ENCODE measurements at places on chromosomes 4 and X. TPM values are rescaled to one million over a fixed set of nuclear protein-coding genes. Genes with fewer than 3 reads are reported as not detected.
A peak's percentile ranks its signal among the peaks of the same experiment; 100 is the strongest.

The TRPC5OS gene
- not detected for polyA plus RNA-seq

The MFSD8 gene
- 6.3 TPM for polyA plus RNA-seq

The BGN gene
- 58.8 TPM for polyA plus RNA-seq

The PLK4 gene
- polyA plus RNA-seq, result 0.68 TPM

The DOK7 gene
- 0.69 TPM for polyA plus RNA-seq

The MID2 gene
- 2.2 TPM for polyA plus RNA-seq

The TEC gene
- polyA plus RNA-seq, result 1.1 TPM

The ITIH6 gene
- polyA plus RNA-seq, result not detected

The FGA gene
- polyA plus RNA-seq, result 16,618 TPM

The ZNF674 gene
- 0.84 TPM for polyA plus RNA-seq

The ZNF718 gene
- 1.1 TPM for polyA plus RNA-seq

The TASL gene
- 0.38 TPM for polyA plus RNA-seq

The GPR82 gene
- 0.61 TPM for polyA plus RNA-seq

The NXF2 gene
- polyA plus RNA-seq, result not detected

The CENPI gene
- 0.21 TPM for polyA plus RNA-seq

The HPGD gene
- polyA plus RNA-seq, result 90.0 TPM

The MAGEA8 gene
- not detected for polyA plus RNA-seq

The PPP2R2C gene
- 0.01 TPM for polyA plus RNA-seq

The CENPVL3 gene
- not detected for polyA plus RNA-seq

GRCh38 chr4:101078950-101079349 is 268.4 kb downstream of the PPP3CA start:
- H3K4me1 ChIP-seq, result peaks cover 23% of the 10 kb centered on the region
- no peaks in the 10 kb centered on the region for H3K36me3 ChIP-seq
- DNase-seq, result no peak

- H3K27ac ChIP-seq, result no peak overlapping the region
- DNase-seq, result no peak
- no peaks in the 10 kb centered on the region for H3K4me1 ChIP-seq
- no peaks in the 10 kb centered on the region for H3K36me3 ChIP-seq
Observed at GRCh38 chr4:106582103-106582502, 213.5 kb upstream of the GIMD1 start.

- no peak overlapping the region for H3K4me3 ChIP-seq
- H3K4me1 ChIP-seq, result no peaks in the 10 kb centered on the region
- H3K27me3 ChIP-seq, result no peaks in the 10 kb centered on the region
Observed at GRCh38 chrX:66674506-66674905, 35.6 kb upstream of the EDA2R start.

GRCh38 chr4:119841361-119841760 is 212.8 kb upstream of the PDE5A start:
- no peak overlapping the region for H3K27ac ChIP-seq
- H3K4me1 ChIP-seq, result no peaks in the 10 kb centered on the region
- DNase-seq, result no peak
- no peaks in the 10 kb centered on the region for H3K36me3 ChIP-seq
- H3K4me3 ChIP-seq, result no peak overlapping the region
- H3K27me3 ChIP-seq, result no peaks in the 10 kb centered on the region

DNA sequence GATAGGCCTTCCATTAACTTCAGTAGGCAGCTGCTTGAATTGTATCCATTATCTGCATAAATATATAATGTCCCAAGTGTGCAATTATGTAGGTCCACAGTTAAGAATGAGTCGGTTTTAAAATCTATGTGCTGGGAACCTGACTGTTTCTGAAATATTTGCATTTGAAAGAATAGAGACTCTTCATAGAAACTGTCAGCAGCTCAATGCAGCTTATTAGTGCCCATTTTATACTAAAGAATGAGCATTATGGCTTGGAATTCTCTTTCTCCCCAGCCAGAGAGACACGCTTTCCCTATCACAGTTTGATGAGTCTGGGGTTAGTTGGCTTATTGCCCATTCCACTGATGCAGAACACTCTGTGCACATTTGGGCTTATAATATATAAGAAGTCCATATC is 202.0 kb upstream of the PCDH7 start:
- no peak overlapping the region for H3K4me3 ChIP-seq
- no peaks in the 10 kb centered on the region for H3K27me3 ChIP-seq
- no peaks in the 10 kb centered on the region for H3K36me3 ChIP-seq
- no peak overlapping the region for H3K27ac ChIP-seq

- H3K4me1 ChIP-seq, result no peaks in the 10 kb centered on the region
- no peak overlapping the region for H3K4me3 ChIP-seq
- H3K36me3 ChIP-seq, result no peaks in the 10 kb centered on the region
- no peaks in the 10 kb centered on the region for H3K27me3 ChIP-seq
Observed at GRCh38 chr4:8021796-8022195, 82.1 kb upstream of the AFAP1 start.

GRCh38 chr4:26441102-26441501 is 49.2 kb downstream of the CCKAR start:
- H3K4me1 ChIP-seq, result no peaks in the 10 kb centered on the region
- no peaks in the 10 kb centered on the region for H3K36me3 ChIP-seq
- no peaks in the 10 kb centered on the region for H3K27me3 ChIP-seq
- H3K4me3 ChIP-seq, result no peak overlapping the region

GRCh38 chr4:10157478-10158332 is 41.1 kb upstream of the WDR1 start:
- no peak overlapping the region for H3K4me3 ChIP-seq
- H3K36me3 ChIP-seq, result no peaks in the 10 kb centered on the region
- H3K4me1 ChIP-seq, result peaks cover 6% of the 10 kb centered on the region
- H3K27ac ChIP-seq, result no peak overlapping the region

DNA sequence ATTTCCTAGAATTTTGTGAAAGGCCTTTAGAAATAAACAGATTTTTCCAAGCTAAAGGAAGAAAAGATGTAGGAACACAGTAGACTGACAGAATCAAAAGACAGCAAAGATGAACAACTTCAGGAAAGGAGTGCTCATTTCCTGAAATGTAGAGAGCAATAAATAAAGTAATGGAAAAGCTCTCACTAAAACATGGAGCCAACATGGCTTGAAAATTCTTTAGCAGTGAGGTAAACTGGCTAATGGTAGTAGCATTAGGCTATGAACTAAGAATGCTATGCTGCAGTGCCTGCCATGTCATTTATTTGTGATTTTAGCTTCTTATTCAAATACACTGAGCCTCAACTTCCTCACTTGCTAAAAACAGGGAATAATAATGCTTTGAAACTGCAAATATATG is 108.7 kb downstream of the IQCM start:
- no peak for DNase-seq
- no peaks in the 10 kb centered on the region for H3K36me3 ChIP-seq
- no peaks in the 10 kb centered on the region for H3K27me3 ChIP-seq
- no peaks in the 10 kb centered on the region for H3K4me1 ChIP-seq
- H3K27ac ChIP-seq, result no peak overlapping the region

DNA sequence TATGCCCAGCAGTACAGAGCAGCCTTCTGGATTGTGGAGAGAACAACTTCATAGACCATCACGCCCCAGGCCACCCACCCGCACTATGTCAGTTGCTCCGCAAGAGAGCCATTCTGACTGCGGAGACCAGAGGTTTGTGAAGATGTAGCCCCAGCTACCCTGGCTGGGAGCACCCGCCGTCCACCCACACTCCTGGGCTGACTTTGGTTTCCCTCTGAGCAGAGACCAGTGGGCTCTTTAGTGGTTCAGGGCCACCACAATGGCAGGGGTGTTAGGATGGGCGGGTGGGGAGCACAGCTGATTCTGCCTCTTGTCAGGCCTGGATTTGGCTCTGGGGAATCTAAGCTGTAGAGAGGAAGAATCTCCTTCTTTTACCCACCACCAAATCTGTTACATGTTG is 313.4 kb downstream of the LDB2 start:
- peaks cover 3% of the 10 kb centered on the region for H3K27me3 ChIP-seq
- H3K4me1 ChIP-seq, result no peaks in the 10 kb centered on the region
- DNase-seq, result no peak
- no peaks in the 10 kb centered on the region for H3K36me3 ChIP-seq

DNA sequence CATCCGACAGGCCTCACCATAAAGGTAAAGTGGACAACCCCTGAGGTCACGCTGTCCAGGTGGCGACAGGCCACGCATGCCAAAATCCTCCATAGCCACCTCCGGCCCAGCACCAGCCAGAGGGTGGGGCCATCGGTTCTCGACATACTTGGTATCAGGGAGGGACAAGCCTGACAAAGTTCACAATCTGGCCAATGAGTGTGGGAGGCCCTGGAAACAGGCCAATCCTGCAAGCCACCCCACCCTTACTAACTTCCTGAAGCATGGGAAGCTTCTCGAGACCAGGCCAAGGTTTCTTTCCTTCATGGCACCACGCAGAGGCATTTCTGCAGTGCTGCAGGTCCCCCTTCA is 73.8 kb downstream of the MTMR1 start:
- no peak overlapping the region for H3K27ac ChIP-seq
- H3K27me3 ChIP-seq, result no peaks in the 10 kb centered on the region
- no peak overlapping the region for H3K4me3 ChIP-seq
- H3K4me1 ChIP-seq, result no peaks in the 10 kb centered on the region
- H3K36me3 ChIP-seq, result no peaks in the 10 kb centered on the region

- no peak overlapping the region for H3K27ac ChIP-seq
- H3K27me3 ChIP-seq, result no peaks in the 10 kb centered on the region
- H3K36me3 ChIP-seq, result no peaks in the 10 kb centered on the region
- H3K4me1 ChIP-seq, result no peaks in the 10 kb centered on the region
Observed at GRCh38 chrX:27466051-27466450, 2.9 kb upstream of the PPP4R3C start.

DNA sequence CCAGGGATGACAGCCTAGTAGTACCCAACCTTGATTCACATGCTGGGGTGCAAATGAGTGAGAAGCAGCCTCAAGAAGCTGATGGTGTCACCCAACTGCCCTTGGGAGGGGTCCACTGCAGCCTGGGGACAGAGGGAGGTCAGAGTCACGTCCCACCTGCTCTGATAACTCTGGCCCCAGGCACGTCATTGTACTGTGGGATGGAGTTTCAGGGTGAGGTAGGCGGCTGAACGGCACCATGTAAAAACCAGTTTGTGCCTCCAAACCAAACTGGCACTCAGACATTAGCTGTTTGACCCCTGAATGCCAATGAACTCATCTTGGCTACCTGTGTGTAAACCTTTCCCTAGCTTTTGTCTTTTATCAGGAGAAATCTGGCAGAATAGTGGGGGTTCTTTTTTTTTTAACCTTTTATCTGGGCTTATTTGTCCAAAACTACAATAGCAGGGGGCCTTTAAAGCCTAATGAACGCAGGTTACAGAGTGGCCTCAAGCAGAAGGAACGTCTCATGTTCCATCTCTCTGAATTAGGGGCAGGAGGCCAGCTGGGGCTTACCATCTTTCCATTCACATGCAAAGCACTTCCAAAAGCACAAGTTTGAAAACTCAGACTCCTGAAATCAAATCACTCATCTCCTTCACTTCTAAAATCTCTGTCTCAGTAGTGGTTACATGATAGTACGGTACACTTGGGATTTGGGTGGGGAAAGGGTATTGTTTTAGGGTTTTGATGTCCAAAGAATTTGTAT is 89.4 kb downstream of the IRF2 start:
- H3K27ac ChIP-seq, result peak overlapping the region; percentile 88
- DNase-seq, result no peak
- H3K4me1 ChIP-seq, result peaks cover 8% of the 10 kb centered on the region
- no peaks in the 10 kb centered on the region for H3K27me3 ChIP-seq
- no peak overlapping the region for H3K4me3 ChIP-seq

DNA sequence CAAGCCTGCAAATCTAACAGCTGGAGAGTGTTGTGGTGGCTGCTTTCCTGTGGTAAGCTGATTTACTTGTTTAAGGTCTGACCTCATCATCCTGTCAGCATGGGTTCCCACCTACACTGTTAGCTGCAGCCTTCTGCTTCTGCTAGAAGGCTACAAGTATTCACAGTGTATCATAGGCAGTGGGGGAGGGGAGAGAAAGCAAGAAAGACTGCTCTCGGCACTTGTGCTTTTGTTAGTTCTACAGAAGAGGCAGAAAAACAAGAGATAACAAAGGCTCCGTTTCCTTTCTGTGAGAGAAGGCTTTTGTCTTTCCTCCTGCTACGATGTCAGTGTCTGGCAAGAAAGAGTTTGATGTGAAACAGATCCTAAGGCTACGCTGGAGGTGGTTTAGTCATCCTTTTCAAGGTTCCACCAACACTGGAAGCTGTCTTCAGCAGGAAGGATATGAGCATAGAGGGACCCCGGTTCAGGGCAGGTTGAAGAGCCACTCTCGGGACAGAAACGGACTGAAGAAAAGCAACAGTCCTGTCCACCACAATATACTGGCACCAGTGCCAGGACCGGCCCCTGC is at the start of gene KLHL4:
Gene KLHL4 (plus strand): TSS at position 232 of the 571 bp plus-strand sequence. CDS start 92 bp downstream, at position 324.
- no peaks in the 10 kb centered on the region for H3K27me3 ChIP-seq
- DNase-seq, result no peak
- H3K4me3 ChIP-seq, result no peak within 1 kb of the TSS
- no peaks in the 10 kb centered on the region for H3K36me3 ChIP-seq

DNA sequence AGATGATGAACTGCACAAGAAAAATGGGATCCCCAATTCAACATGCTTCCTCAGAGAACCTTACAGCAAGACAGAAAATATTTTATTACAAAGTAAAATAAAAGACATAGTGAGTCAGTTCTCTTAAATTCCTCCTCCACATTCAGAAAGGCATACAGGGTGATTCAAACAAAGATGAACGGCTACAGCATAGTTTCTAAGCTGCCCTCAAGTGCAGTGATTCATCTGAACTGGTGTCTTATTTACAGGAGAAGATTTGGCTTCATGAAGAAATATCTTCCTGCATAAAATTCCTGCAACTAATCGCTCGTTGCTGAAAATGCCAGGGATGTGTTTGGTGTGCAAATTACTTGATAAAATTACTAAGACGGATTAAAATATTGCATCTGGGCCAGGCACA is 103.6 kb downstream of the PRKX start:
- H3K27me3 ChIP-seq, result no peaks in the 10 kb centered on the region
- DNase-seq, result no peak
- H3K4me1 ChIP-seq, result no peaks in the 10 kb centered on the region
- no peak overlapping the region for H3K4me3 ChIP-seq

- no peak overlapping the region for H3K27ac ChIP-seq
- no peaks in the 10 kb centered on the region for H3K4me1 ChIP-seq
- no peaks in the 10 kb centered on the region for H3K27me3 ChIP-seq
Observed at GRCh38 chrX:40245488-40246071, 147.8 kb upstream of the BCOR start.

DNA sequence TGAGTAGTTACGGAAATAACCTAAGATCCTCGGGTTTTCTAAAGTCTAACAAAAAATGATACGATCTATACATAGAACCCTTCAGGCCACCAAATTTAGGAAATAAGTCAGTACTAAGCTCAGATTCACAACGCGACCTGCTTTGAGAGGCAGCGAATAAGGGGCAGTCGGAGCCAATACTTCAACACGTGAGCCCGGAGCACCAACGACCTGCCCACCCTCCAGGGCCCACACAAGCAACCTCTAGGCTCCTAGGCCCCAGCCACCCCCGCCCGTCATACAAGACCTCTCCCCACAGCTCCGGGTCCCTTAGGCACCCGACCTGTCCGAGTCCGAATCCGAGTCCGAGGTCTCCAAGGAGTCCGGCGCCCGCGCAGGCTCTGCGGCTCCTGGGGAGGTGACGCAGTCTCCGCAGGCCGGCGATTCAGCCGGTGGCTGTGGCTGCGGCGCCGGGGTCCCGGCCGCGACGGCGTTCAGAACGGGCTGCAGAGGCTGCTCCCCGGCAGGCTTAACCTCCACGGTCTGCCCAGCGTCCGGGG is 580 bp downstream of the NAF1 start:
- H3K27ac ChIP-seq, result peak overlapping the region; percentile 90
- H3K4me3 ChIP-seq, result peak overlapping the region; percentile 96
- peak; percentile 61 for DNase-seq
- no peaks in the 10 kb centered on the region for H3K27me3 ChIP-seq
- no peaks in the 10 kb centered on the region for H3K4me1 ChIP-seq

All from liver (tissue), 10 donors.